ENCODE measurements at places on chromosomes 5 and 9. TPM values are rescaled to one million over a fixed set of nuclear protein-coding genes. Genes with fewer than 3 reads are reported as not detected.

- peak; percentile 35 for DNase-seq
Measured at GRCh38 chr5:100647461-100648230, 112.5 kb downstream of the FAM174A start.

DNA sequence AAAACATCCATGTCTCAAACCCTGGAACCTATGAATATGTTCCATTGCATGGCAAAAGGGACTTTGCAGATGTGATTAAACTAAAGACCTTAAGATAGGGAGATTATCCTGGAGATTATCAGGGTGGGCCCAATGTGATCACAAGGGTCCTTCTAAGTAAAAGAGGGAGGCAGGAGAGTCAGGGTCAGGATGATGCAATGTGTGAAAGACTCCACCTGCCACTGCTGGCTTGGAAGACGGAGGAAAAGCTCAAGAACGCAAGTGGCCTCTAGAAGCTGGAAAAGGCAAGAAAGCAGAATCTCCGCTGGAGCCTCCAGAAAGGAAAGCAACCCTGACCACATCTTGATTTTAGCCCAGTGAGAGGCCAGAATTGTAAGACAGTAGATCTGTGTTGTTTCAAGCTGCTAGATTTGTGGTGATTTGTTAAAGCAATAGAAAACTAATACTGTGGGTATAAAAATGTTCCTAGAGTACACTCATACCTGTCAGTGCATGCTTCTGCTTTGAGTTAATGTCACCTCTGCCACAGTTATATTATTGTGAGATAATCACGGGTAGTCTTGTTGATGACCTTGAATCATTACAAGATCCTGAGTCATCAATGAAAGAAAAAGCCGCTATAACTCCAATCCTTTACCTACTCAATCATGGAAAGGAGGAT, 93.5 kb upstream of the TNPO1 start:
- DNase-seq, result no peak

- no peak for DNase-seq
Measured at GRCh38 chr5:88860501-88860900, 22.5 kb downstream of the MEF2C start.

DNA sequence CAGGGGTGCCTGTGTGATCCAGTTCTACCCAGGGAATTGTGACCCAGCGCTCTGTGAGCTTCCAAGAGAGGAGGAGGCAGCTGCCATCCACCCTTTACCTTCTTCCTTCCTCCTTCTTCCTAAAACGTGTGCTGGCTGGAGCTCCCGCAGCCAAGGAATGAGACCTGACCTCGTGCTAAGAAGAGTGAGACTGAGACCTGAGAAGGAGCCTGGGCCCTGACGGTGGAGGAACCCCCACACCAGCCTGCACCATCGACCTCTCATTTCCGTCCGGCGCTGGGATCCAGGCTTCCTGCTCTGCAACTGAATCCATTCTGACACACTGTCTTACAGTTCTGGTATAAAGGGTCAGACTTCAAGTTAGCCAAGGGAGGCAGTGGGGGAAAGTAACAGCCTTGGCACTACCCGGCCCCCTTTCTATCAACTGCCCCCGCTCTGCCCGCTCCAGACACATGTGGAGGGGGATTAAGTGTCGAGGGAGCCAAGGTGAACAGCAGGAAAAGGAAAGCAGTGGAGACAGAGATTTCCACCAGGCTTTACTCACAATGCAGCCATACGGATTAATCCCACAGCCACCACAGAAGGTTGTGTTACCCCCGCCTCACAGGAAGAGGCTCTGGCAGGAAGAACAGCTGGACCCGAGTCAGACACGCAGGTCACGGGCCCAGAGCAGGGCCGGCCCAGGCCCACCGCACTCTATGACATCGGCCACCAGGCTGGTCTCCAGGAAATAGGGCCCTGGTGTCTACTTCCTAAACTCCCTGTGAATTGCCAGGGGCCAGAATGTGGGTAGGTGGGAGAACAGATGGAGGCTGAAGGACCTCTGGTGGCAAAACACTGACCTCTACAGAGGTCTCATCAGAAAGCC, 15.8 kb downstream of the MGAT1 start:
- DNase-seq, result no peak

- DNase-seq, result no peak
Measured at GRCh38 chr5:135384898-135385297, 14.1 kb downstream of the MACROH2A1 start.

DNA sequence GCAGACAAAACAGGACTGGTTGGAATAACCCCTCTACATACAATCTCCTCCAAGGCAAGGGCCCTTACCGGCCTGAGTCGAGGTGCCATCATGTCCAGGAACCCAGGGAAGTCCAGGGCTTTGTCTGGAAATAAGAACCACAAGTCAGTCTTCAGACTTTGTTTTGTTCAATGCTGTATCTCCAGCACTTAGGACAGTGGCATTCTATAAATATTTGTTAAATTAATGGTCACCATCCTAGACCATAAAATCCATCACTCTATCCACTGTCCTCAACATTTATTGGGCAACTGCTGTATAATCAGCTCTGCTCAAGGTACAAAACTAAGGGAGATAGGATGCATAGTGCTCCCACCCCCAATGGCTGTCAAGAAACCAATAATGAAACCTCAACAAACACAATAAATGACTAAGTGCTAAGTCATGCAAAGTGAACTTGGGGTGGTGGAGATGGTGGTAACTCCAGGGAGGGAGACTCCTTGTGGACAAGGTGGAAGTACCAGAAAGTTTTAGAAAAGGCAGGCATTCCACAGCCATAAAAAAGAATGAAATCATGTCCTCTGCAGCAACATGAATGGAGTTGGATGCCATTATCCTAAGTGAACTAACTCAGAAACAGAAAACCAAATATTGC, 5.0 kb downstream of the RELL2 start:
- no peak for DNase-seq

DNA sequence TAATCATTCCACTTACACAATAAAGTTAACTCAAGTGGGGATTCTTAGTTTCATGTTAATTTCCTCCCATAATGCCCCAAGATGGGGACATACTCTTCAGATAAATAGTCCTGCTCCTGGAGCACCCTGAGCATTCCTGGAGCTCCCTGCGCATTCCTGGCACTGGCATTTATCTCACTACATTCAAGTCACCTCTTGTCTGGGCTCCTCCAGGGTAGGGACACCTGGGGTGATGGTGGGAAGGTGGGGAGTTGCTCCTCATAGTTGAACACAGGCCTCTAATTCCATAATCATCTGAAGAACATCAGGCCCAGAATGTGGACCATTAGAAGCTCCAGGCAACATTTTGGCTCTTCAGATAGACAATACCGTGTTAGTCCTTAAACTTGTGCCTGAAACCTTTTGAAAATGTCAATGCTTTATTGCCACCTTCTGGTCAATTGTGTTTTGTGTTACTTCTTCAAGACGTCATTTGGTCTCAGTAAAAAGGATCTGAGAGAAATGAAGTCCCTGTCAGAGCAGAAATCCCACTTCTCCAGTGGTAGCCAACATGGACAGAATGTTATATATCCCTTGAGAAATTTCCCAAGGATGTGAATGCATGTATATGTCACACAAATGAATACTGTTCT, 14.2 kb upstream of the AGGF1 start:
- DNase-seq, result no peak

DNA sequence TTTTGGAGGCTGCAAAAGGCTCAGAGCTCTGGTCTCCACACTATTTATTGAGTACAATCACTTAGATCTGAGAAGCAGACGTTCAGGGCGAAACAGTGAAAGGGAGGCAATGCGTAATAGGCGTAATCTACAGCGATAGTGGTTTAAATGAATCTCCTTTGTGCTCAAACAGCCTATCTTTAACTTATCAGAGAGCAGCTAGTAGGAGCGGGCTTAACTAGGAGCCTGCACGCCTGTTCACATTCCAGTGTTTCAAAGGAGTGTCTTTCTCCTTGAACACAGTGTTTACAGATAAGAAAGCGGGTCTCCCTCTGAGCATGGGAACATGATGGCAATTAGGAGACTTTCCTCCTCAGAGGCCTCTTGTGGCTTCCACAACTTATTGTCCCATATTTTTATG, 49.4 kb downstream of the AP3B1 start:
- no peak for DNase-seq

GRCh38 chr5:13632676-13633075, 311.8 kb downstream of the DNAH5 start:
- DNase-seq, result no peak

DNA sequence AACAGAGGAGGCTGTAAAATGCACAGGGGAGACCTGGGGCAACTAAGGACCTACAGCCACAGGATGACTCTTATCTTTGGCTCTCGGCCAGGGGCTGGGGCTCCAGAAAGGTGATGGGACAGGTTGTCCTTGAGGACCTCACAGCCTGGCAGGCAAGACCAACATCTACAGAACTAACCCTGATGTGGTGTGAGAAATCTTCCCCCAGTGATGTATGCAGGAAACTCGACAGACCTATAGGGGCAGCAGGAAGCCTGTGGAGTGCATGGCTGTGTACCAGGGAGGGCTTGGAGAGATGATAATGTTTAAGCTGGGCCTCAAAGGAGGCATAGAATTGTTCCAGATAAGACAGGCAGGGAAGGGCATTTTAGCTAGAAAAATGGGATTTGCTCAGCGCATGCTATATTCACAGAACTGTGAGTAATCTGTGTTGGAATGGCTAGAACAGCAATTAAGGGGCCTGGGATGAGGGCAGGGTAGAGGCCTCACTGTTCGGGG, 68.5 kb upstream of the SLC25A51 start:
- no peak for DNase-seq

DNA sequence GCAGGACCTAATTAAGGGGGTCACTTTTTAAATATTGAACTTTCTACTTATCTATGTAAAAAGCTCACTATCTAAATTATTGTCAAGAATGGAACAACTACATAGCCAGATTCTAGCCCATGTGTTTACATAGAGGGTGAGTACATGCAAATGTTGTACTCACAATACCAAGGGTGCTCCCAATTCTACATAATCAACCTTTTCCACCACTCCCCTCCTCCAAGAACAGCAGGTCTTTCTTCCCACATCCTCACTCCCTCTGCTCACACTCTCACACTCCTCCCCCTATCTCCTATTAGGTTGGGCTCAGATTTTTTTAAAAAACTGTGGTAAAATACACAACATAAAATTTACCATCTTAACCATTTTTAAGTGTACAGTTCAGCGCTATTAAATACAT, 325.4 kb downstream of the ARL15 start:
- no peak for DNase-seq

DNA sequence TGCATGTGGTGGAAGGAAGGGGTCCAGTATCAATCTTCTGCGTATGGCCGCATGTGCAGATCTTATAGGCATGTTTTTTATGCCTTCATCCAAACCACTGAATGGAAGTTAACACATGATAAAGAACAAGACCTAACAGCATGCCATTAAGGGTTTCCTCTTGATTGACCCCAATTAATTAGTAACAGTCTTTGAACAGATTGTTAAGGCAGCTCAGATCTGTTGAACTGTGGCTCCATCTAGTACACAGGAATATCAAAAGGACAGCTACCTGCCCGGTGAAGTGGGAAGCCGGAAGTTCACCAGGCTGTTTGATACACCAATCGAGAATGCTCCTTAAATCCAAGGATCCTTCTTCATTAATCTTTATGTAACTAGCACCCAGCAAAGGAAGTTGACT, 159.9 kb upstream of the ADAMTS16 start:
- no peak for DNase-seq

GRCh38 chr9:132810314-132810713, 67.8 kb downstream of the AK8 start:
- DNase-seq, result no peak

DNA sequence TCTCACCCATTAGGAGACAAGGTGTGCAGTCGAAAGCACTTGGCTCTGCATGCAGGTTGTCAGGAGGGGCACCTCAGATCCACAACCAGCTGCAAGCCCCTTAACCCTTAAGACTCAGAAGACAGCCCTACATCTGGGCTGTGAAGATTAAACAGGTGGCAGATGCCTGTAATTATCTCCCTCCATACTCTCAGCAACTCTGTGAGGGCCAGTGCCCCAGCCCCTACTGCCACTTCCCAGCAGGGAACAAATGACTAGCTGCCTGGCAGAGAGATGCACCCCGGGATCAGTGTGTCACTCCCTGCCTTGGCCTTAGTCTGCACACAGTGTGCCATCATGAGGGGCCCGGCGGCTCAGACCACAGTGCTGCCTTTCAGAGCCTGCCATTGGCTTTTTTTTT, 42.0 kb downstream of the CRB2 start:
- DNase-seq, result no peak

GRCh38 chr5:34923694-34924461, 5.5 kb upstream of the DNAJC21 start:
- peak; percentile 37 for DNase-seq

DNA sequence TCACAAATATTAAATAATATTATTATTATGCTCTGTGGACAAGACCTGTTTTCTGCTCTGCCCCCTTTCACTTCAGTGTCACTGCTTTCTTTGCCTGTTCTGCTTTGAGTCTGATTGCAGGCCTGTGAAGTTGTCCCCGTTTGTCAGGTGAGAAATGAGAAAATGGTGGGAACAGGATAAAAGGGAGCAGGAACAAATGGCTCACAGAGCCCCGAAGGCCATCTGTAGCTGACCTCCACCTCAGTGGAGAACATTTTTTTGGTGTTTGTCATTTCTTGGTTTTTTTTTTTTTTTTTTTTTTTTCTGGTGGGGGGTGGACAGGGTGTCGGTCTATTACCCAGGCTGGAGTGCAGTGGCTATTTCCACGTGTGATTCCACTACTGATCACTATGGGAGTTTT, 13.2 kb upstream of the S100Z start:
- no peak for DNase-seq

Gene TMEM250
- 11.0 TPM for polyA plus RNA-seq

Gene PCAT7
- polyA plus RNA-seq, result not detected

Gene COL5A1
- not detected for polyA plus RNA-seq

Gene DOK3
- polyA plus RNA-seq, result 98.3 TPM

Gene TNFAIP8
- 55.5 TPM for polyA plus RNA-seq

Gene ABCA1
- polyA plus RNA-seq, result 2.7 TPM

Gene SPATA31E1
- not detected for polyA plus RNA-seq

Gene MEIKIN
- polyA plus RNA-seq, result 0.08 TPM

Gene PRR16
- polyA plus RNA-seq, result 0.74 TPM

Gene NR2F1
- polyA plus RNA-seq, result not detected
